ENCODE measurements at places on chromosomes 5 and 9.

- DNase-seq: no peak
These were observed 41.4 kb downstream of the PSIP1 start for GRCh38 chr9:15469406-15469805.

DNA sequence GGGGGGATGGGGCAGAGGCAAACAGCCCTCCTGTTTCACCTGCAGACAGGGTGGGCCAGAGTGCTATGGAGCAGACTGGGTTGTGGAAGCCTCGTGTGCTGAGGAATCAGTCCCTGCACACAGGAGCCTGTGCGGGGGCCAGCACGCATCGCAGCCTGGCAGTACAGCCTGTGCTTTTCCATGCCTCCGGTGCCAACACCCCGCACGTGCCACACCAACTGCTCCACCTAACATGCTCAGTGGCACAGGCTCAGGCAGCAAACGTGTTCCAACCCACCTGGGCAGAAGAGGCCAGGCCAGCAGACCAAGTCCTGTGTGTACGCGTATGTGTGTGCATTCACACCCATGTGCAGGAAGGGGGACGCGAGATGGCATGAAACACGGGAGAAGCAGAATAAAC lies 37.4 kb upstream of the FBXW11 start:
- no peak for DNase-seq

GRCh38 chr5:108238461-108238860 lies 143.4 kb downstream of the FBXL17 start:
- no peak for DNase-seq

DNA sequence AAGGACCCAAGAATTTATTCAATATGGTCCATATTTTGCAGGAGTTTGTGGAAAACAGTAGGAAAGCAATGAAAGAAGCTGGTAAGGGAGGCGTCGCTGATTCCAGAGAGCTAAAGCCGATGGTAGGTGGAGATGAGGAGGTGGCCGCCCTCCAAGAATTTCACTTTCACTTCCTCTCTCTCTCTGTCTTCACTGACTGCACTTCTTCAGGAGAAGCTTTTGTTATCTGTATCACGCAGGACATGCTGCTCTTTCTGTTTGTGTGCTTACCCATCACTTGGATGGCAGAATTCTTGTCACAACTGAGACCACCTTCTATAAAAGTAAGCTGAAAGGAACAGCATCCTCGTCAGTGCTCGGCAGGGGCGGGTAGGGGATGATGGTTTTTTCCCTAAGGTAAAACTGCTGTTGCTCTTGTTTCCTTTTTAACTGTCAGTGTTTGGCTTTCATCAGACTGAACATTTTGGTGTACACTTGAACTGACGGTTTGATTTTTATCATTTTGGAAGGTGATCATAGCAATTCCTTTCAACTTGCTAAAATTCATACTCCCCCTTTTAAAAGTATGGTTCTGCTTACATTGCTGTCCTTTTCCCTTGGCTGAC lies 62.4 kb upstream of the FSD1L start:
- no peak for DNase-seq

DNA sequence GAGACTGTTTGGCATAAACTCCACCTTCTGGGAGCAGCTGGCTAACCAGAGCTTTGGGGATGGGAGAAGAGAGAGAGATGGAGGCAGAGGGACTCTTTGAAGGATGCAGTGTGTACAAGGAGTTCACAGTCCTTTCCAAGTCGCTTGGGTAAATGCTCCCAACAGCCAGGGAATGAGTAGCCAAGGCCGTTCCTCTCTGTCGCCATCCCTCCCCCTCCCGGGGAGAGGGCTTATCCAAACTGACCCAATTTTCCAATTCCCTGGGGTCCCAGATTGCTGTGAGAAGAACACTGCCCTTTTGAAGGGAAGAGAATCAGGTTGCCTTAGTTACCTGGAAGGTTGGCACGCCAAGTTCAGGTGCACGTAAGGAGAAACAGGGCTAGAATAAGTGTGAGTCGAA lies 7.9 kb downstream of the WWC1 start:
- DNase-seq: no peak

- no peak for DNase-seq
These were observed 329.8 kb upstream of the PDE4D start for GRCh38 chr5:60223342-60223741.

- no peak for DNase-seq
These were observed 54.4 kb downstream of the ANKH start for GRCh38 chr5:14816999-14817761.

- no peak for DNase-seq
These were observed 75.2 kb upstream of the SSBP2 start for GRCh38 chr5:81826128-81826527.

DNA sequence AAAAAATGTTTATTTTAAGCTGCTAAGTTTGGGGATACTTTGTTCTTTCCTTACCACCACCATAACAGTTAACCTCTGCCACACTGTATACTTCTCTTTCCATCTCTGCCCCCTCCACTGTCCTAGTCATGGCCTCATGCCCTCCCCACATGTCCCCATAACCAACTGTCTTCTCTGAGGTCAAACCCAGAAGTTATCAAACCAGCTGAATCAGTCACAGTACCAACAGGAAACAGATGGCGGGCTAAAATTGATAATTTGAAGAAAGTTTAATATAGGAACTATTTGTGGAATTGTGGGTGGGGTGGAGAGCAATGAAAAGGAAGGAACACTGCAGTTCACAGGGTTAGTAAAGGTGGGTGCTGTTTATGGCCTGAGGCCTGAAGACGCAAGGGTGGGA lies 5.7 kb upstream of the DCTN4 start:
- no peak for DNase-seq

DNA sequence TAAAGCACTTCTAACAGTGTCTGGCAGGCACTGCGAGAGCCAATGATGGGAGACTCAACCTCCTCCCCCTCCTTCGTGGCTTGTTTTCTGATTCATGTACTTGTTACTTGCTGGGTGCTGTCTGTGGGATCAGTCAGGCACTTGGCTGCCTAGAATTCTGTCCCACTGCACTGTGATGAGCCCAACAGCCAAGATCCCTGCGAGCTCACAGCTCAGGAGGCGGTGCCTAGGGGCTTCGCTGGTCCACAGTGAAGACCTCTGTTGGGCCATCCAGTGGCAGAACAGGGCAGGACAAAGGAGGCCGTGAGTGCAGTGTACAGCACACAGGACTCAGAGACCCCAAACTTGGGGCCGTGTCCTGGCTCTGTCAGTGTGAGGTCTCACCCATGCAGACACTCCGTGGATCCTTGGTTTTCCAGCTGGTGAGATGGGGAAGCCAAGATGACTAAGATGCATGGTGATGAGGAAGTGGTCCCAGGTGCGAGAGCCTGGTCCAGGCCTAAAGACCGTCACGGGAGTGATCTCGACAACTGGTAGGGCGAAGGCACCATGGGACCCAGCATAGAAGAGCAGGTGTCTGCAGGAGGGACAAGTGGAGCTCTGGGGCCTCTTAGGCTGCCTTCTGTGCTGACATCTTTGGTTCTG lies 19.5 kb downstream of the MYMK start:
- no peak for DNase-seq

DNA sequence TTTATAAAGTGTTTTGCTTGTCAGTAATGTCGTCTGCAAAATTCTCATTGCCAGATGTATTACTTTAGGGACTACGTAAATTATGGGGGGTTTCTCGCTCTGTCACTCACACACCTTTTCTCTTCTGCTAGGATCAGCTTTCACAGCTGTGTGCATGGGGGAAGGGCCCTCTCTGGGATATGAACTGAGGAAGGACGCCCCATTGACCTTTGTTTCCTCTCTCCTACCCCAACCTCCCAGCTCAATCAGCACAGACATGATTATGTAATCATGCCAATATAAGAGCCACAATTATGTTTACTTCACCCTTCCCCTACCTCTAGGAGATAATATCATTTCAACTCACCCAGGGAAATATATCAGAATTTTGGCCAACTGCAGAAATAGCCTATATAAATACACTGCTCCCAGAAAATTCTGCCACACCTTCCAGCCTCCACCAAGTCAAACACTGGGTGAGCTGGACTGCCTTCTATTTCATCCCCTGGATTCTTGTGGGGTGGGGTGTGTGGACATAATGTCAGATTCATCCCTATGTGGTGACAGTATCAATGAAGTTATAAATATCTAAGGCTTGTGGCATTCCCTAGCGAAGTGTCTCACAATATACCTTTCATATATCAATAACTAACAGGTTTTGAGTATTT lies 12.6 kb upstream of the SEMA5A start:
- DNase-seq: no peak

DNA sequence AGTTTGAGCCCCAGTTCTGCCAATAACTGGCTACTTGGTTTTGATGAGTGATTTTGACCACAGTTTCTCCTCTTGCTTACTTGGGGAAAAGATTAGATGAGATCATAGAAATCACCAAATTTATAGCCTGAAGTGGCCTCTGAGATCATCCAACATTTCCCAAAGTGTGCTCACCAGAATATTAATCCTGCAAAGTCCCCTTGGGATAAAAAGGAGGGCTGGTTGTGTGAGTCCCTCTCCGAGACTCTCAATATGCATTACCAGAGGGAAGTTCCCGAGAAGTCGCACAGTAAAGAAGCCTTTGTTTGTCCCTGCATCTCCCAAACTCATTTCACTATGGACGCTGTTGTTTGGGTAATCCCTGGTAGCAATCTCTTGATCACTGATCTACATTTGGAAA lies 88.4 kb upstream of the ADRA1B start:
- no peak for DNase-seq

- no peak for DNase-seq
These were observed 126.1 kb downstream of the SNX18 start for GRCh38 chr5:54643685-54644106.

- no peak for DNase-seq
These were observed 261.2 kb upstream of the CLINT1 start for GRCh38 chr5:158119961-158120723.

All from iPS-NIHi11 (cell line).